ENCODE measurements at places on chromosomes 5 and 9. TPM values are rescaled to one million over a fixed set of nuclear protein-coding genes. Genes with fewer than 3 reads are reported as not detected.
A peak's percentile ranks its signal among the peaks of the same experiment; 100 is the strongest.

Gene PDE6A
- not detected for total RNA-seq

Gene GNA14
- total RNA-seq: 6.0 TPM

Gene PCDHB11
- total RNA-seq: 3.6 TPM

Gene IGFBPL1
- total RNA-seq: 2.7 TPM

Gene SLC34A1
- total RNA-seq: not detected

Gene RNF20
- 45.5 TPM for total RNA-seq

Gene SVEP1
- total RNA-seq: 97.9 TPM

Gene GPRIN1
- total RNA-seq: 0.37 TPM

Gene SLC25A48
- 0.10 TPM for total RNA-seq

Gene TRMO
- 7.0 TPM for total RNA-seq

DNA sequence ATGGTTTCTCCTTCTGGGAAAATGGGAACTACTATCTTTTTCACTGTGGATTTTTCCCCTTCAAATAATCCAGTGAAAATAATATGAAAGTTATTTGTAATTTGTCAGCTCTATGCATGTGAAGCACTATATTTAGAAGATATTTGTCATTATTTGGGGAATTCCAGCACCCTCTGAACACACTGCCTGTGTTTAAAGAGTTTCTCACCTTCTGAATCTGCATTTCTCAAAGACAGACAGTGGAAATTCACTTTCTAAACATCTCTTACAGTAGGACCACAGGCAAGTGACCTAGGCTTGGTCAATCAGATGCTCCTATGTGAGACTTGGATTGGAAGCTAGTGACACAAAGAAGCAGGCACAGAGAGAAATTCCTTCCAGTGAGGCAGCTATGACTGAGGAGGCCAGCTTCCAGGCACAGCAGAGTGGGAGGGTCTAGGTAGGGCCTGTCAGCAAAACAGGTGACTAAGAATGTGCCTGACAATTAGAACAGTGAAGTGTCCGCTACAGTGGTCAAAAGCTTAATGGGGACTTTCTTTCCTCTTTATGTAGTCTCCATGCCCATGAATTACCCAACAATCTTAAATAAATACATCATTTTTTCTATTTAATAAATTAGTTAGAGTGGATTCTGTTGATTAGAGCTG is 167.2 kb downstream of the HMHB1 start:
- no peak for DNase-seq

DNA sequence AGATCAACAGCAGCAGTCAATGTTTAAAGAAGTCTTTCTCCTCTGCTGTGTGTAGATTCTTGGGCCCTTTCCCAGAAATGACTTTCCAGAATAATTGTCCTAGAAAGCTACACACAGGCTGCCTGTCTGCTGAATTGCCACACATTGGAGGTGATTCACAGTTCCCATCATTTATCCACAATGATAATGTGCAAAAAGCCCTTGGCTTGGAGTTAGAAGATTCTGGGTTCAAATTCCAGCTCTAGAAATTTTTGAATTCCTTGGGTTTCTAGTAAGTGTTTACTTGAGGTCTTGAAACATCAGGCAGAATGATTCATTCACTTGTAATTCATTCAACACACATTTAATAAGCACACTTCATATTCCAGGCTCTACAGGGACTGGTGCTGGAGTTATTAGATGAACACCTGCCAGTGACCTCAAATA is 28.6 kb upstream of the EPB41L4B start:
- no peak for DNase-seq

DNA sequence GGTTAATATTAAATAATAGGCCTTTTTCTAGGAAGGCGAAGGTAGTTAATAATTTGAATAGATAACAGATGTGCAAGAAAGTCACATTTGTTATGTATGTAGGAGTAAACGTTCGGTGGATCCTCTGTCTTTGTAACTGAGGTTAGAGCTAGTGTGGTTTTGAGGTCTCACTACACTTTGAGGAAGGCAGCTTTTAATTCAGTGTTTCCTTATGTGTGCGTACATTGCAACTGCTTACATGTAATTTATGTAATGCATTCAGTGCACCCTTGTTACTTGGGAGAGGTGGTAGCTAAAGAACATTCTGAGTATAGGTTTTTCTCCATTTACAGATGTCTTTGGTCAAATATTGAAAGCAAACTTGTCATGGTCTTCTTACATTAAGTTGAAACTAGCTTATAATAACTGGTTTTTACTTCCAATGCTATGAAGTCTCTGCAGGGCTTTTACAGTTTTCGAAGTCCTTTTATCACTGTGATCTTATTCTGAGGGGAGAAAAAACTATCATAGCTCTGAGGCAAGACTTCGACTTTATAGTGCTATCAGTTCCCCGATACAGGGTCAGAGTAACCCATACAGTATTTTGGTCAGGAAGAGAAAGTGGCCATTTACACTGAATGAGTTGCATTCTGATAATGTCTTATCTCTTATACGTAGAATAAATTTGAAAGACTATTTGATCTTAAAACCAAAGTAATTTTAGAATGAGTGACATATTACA is 45.7 kb downstream of the TGFBR1 start:
- no peak for DNase-seq

GRCh38 chr5:138366632-138367382 is 14.3 kb downstream of the KDM3B start:
- DNase-seq: no peak

DNA sequence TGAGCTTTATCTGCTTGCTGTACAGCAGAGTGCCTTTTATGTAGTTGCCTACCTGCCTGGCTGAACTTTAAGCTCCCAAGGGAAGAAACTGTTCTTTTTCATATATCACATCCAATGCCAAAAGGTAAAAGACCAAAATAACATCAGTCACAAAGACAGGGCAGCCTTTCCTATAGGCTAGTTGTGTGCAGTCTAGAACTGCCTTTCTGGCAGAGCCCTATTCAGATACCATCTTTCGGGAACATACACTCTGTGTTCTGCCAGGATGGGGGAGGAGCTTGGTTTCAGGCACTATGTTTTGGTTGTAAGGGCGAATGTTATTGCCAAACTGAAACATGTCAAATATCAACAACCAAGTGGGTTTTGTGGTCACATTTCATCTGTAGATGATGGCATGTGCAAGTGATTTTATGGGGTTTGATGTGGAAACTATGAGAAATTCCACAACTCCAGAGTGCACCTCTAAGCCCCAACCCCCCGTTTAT is 314.5 kb downstream of the ADGRV1 start:
- no peak for DNase-seq

- DNase-seq: no peak
These were observed 10.6 kb upstream of the PPP2R2B start for GRCh38 chr5:146889169-146889568.

DNA sequence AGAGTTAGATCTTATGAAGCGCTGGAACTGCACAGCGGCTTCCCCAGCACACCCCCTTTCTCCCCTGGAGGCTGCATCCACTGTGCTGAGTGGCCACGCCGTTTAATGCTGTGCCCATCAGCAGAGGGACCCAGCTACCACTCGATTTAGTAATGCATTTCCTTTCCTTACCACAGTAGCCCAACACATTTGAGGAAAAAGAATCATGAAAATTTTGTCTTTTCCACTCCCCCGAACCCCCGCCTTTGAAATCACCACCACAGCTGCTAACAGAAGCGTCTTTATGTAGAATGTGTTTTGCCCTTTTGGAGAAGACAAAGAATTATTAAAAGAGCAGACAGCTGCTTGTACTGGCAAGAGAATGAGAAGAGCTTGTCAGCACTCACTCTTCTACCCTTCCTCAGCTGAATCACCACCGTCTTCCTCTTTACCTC is 73.2 kb downstream of the ACER2 start:
- DNase-seq: no peak

GRCh38 chr9:720239-720881 is 121.1 kb upstream of the DMRT1 start:
- DNase-seq: no peak

DNA sequence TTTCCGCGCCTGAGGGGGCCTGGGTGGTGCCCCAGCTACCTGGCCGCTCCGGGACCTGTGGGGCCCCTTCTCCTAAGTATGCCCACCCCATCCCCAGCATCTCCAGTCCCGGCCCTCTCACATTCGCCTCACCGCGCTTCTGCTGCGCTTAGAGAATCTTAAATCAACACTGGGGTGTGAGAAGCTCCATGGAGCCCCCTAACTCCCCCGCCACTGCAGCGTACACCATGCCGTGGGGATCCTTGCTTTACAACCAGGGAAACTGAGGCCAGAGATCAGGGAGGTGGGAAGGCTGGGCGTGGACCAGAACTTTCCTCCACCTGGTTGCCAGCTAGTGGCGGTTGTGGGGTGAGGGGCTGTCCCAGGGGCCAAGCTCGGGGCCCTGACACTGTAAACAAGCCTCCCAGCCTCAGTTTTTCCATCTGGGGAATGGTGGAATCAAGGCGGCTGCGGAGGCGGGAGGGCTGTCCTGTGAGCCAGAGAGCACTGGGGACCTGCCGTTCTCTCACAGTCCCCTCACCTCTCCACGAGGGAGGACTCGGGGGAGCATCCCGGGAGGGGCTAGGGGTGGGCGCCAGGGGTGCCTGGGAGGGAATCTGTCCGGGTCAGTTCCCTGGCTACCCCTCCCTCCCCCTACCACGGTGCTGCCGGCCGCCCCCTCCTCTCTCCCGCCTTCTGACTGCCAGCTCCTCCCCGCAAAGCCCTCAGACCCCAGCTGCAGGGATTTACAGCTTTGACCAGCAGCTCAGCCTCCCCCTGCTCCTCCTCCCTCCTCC is 161.2 kb downstream of the C9orf50 start:
- no peak for DNase-seq

DNA sequence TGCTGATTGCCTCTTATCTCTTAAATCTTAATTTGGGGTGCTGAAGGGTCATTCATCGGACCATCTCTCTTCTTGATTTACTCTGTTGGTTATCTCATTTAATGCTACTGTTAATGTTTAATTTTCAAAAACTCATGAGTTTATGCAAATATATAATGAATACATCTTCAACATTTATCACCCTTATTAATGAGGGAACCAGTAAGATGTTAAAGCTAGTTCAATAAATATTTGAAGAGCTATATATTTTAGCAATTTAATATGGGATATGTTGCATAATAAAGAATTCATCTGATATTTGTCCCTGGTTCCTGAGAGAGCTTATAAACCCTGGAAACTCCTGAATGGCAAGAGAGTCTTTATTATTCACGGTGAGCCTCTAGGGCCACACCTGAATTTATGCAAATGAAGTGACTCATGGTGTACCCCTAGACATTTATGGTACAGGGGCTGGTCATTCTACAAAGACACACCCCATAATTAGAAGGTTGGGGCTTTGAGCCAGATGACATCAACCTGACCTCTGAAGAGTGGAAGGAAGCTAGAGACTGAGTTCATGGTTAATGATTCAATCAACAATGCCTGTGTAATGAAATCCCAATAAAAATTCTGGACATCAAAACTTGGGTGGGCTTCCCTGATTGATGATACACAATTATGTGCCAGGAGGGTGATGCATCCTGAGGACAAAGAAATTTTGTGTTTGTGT is 339.5 kb upstream of the ZNF608 start:
- no peak for DNase-seq

DNA sequence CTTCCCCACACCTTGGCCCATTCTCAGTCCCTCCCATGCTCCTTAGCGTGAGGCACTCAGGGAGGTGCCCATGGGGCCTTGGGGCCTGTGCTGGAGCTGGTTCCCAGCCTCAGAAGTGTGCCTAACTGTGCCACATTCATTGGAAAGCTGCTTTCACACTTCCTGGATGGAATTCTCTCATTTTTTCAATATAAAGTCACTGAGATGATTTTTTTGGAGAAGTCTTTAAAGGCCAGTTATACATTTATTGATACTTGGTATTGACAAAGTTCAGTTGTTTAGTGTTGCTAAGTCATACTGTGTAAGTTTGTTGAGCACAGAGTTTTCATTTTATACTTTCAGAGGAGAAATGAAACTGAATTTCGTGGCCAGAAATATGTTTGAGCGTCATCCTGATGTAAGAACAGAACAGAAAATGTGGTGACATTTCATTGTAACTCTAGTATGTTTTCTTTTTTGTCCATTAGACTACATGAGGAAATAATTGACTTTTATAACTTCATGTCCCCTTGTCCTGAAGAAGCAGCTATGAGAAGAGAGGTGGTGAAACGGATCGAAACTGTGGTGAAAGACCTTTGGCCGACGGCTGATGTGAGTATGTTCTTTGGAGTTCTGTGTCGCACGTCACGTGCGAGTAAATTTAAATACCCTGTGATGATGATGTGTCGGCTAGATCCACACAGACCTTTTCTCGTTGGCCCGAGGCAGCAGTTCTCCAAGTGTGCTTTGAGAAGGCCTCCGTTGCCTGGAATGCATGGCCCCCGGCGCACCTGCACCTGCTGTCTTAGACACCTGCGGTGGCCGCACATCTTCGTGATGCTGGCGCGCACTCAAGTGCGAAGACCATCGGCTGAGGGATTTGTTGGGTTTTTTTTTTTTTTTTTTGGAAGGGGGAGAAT is 24.1 kb downstream of the TENT4A start:
- peak; percentile 70 for DNase-seq

GRCh38 chr5:11396917-11397316 is 507.3 kb downstream of the CTNND2 start:
- DNase-seq: no peak

DNA sequence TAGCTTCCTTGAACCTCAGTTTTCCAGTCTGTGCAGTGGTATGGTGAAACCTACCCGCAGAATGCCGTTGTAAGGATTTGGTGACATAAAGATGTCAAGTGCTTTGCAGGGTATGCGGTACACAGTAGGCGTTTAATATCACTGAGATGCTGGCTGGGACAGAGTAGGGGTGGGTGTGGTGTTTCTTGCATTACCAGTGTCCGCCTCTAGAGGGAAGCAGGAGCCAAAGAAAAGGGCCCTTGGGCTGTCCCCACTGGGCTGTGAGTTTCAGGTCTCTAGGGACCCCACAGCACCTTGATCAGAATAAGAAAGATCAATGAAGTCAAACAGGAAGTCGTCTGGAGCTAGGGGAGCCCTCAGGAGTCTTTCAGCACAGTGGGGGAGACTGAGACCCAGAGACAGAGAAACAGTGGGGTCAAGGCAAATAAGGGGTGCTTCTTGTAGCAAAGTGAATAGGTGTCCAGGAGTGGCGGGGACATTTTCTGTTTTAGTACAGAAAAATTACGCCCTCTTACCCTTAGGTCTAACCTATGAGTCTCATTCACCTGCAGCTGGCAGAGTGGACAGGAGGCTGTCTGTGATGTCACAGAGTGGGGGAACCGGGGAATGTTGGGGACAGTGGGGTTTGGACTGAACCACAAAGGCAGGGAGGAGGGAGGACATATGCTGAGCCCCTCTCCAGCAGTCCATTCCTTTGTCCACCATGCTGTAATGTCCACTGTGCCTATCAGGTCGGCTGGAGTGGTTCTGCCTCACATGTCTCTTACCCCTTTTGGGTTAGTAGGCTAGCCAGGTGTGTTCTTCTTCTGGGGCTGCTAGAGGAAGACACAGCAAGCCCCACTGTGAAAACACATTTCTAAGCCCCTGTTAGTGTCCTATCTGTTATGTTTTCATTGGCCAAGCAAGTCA is 4.7 kb upstream of the TEX53 start:
- no peak for DNase-seq

- no peak for DNase-seq
These were observed 119.7 kb downstream of the FANCC start for GRCh38 chr9:95197692-95198271.
